ENCODE measurements at places on chromosomes 13 and 19.

- DNase-seq, result no peak
These were observed 202.1 kb downstream of the TBC1D4 start for GRCh38 chr13:75279834-75280369.

DNA sequence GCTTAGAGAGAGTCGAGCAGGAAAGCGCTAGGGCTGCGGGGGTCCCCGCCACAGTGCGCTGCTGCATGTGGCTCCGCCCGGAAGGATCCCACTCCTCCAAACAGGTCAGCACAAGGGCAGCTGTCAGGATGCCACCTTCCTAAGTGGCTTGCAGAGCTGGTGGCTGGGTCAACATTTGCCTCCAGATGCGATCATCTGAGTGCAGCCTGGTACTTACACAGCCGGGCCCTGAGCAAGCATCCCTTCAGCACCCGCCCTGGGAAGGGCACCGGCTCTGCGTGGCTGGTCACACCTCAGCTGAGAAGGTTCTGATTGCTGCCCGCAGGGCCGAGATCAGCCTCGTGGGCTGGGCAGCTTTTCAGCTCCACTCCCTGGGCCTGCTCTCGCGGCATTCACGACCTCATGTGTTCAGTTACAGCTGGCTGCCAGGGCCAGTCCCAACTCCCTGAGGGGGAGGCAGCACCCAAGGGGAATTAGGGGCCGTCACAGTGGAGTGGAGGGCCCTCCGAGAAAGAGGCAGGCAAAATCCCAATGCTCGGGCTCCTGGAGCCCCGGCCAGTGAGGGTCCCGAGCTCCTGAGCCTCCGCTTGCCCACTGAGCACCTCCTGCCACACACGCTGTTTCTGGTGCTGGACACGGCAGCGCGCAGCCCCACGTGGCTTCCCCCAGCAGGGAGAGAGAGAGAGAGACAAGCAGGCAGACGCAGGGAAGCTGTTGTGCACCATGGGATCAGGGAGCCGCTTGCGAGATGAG lies 26.8 kb downstream of the AP1M1 start:
- no peak for DNase-seq

GRCh38 chr13:26183416-26183815 lies 38.7 kb downstream of the RNF6 start:
- DNase-seq, result no peak

DNA sequence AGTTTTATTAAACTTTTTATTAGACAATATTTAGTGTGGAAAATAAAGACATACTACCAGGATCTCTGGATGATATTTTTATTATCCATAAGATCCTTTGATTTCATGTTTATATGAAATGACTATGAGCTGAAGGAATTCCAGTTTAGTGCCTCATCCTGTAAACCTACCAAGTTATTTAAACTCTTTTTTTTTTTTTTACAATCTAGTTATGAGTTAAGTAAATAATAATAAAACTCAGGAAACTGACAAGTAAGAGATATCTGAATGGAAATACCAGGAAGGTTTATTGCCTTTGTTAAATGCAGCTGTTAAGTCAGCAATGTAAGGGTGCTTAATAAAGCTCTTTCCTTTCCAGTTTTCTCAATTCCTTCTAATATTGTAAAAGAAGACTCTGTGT lies 53.9 kb downstream of the RXFP2 start:
- no peak for DNase-seq

GRCh38 chr19:35045667-35046300 lies 4.3 kb downstream of the HPN start:
- no peak for DNase-seq

DNA sequence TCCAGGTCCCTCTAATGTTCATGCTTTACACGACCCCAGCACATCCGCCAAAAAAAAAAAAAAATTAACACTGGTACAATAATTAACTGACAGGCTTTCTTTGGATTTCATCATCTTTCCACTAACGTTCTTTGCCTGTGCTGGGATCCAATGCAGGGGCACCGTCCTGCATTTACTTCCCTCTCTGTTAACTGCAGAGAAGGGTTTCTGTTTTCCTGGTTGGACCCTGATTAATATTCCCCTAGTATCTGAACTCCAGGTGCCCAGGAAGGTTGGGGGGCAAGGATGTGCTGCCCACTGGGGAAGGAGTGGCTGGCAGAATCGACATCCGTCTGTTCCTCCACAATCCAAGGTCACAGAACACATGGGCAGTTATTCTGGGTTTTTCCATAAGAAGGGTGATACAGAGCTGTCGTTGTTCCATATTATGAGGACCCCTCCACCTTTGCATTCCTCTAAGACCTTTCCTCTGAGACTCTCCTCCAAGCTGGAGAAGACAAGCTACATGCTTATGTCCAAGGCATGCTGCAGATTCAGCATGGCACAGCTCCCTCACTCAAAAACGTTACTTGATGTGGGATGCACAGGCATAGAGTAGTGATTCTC lies 4.5 kb upstream of the LAIR1 start:
- no peak for DNase-seq

DNA sequence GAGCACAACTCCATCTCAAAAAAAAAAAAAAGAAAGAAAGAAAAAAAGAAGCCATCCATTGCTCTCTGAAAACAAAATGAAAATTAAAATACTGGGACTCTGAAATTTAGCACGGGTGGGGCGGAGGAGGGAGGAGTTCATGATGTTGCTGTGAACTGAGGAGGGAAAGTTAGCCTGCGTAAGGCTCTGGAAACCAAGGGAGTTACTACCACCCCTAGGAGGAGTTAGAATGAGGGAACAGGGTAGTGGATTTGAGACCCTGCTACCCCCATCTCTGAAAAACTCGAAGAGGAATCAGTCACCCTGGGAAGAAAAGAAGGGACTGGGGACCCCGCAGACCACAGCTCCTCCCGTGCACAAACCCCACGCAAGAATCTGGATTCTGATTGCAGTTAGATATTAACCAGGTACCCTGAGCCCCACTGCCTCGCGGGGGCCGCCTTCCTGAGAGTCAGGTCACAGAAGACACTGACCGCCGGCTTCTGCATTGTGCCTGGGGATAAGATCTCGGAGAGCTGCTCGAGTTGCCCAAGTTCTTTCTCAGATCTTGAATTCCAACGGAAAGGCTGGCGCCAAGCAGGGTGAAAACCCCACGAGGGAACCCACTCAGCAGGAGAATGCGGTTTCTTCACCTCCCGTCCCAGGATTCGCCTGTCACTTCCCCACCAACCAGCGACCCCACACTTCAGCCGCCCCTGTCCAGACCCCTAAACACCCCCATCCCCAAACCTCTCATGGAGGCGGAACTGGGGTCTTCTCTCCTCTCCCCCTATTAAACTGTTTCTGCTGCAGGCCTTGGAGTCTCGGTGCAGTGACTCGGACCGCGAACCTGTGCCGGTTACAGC lies 870 bp downstream of the ZNF442 start:
- no peak for DNase-seq

DNA sequence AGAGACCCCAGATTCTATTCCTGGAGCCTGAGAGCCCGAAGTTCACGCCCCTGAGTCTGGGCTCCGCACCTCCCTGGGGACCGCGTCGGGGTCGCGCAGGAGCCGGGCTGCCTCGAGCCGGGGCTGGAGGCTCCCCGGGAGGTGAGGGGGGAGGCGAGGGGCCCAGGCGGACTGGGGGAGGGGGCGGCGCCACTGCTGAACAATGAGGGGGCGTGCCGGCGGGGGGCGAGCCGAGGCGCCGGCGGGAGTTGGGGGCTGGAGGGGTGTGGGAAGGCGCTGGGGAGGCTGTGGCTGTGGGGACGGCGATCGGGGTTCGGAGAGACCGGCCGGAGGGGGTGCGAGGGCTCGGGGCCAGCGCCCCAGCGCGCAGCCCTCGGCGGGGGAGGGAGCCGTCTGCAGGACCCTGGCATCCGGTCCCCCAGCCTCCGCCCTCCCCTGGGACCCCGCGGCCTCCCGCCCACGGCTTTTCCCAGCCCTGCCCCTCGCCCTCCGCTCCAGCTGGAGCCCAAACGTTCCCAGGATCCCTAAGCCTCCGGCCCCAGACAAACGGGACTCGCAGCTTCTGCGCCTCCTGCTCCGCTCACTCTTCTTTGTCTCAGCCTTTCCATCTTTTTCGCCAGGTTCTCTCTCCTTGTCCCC lies 922 bp downstream of the PLEKHG2 start:
- DNase-seq, result no peak

GRCh38 chr13:29911781-29912418 lies 61.5 kb upstream of the UBL3 start:
- DNase-seq, result no peak

DNA sequence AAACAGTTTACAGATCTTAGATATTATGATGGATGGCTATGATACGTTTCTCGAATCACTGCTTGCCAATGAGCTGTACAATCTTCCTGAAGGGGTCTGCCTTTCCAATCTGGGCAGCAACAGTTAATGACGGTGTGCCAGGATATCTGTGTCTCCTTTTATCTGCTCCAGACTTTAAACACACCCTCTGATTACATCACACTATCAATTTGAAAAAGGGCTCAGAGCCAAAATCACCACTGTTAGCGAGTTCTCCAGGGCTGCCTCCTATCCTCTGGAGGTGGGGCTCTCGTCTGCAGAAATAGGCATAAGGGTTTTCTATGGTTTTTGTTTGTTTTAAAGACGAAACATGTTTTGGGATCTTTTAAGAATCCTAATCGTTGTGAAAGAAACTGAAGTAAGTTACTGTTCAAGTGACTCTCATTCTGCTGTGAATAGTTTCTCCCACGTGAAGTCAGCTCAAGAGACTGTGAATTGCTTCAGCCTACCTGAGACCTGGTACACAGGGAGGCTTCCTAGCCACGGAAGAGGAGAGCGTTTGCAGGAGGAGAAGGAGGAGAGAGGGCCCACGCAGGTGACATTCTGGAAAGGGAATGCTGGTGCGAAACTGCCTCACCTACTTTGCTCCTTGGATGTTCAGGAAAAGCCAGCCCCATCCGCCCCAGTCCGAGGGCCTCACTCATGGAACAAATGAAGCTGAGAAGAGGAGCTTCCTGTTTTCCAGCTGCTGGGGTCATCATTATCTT lies 15.2 kb upstream of the GJA3 start:
- DNase-seq, result no peak
